Panc1 (cell line): ENCODE measurements at places on chromosomes 6 and 20. TPM values are rescaled to one million over a fixed set of nuclear protein-coding genes. Genes with fewer than 3 reads are reported as not detected.

- DNase-seq: no peak
Observed at GRCh38 chr6:47710295-47710694, 11.9 kb downstream of the ADGRF4 start.

DNA sequence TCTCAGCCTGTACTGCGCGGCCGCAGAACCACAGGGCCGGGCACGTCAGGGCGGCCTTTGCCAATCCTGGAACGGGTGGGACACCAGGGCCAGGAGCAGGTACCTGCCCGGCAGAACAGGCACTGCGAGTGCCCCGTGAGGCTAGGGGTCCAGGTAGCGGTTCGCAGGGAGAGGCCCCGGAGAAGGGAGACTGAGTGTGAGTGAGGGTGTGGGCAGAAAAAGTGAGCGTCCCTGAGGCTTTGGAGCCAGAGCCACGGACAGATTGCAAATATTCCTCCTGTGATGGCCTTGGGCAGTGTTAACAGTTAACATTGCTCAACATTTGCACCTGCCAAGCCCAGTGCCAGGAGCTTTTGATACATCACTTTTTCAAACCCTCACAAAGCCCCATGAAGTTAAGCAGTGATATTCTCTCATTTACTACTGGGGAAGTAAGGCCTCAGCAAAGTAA lies 491 bp downstream of the GNMT start:
- DNase-seq: no peak

DNA sequence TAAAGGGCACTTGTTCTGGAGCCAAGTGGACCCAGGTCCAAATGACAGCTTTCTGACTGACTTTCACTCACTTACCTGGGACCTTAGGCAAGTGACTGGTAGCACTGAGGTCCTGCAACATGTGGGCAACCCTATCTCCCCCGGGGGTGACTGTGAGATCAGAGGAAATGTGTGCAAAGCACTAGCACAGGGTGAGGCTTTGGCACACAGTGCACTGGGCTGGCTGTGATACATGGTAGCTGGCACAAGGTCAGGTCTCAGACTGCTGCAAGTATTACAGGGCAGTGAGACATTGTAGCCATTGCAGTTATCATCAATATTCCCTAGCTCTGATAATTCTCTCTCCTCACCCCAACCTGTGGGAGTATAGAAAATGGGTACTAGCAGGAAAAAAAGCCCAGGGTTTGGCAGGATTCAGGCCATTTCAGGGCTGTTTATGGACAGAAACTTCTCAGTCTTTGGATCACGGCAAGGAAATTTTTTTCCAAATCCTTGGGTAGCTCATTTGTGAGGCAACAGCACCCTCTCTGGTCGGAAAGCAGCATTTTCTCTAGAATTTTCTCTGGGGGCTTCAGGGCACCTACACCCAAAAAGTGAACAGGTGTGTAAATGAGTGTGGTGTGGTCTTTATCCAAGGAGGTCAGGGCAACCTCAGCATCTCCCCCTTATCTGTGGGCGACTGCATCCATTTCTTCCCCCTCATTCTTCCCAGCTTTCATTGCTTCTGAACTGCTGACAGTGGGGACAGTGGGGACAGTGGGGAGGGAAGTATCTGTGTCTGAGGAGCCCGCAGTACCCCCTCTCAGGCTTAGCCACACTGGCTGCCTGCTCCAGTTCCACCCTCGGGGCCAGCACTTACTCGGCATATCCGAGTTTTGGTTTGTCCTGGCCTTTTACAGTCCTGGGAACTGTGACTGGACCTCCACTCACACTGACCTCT lies 148.7 kb upstream of the PHACTR3 start:
- DNase-seq: no peak

Gene LAMP5
- total RNA-seq: not detected

DNA sequence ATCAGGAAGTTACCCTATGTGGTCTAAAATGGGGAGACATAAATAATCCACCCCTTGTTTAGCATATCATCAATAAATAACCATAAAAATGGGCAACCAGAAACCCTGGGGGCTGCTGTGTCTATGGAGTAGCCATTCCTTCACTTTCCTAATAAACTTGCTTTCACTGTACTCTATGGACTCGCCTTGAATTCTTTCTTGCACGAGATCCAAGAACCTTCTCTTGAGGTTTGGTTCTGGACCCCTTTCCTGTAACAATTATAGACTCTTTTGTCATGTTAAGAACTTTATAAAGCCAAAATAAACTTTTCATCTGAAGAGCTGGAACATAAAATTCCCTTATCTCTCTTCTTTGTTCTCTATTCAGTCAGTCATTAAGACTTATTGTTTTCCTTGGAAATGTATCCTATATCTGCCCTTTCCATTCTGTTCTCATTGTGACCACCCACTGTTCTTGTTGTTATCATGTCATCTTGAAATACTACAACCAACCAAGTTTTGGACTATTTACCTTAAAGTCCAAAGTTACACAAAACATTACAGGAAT lies 29.3 kb upstream of the ZBTB24 start:
- no peak for DNase-seq
